ENCODE measurements at places on chromosomes 2 and 18.

GRCh38 chr18:49630246-49630699, 68.4 kb downstream of the LIPG start:
- no peak for DNase-seq

GRCh38 chr2:166643980-166644379, 149.9 kb upstream of the SCN7A start:
- no peak for DNase-seq

DNA sequence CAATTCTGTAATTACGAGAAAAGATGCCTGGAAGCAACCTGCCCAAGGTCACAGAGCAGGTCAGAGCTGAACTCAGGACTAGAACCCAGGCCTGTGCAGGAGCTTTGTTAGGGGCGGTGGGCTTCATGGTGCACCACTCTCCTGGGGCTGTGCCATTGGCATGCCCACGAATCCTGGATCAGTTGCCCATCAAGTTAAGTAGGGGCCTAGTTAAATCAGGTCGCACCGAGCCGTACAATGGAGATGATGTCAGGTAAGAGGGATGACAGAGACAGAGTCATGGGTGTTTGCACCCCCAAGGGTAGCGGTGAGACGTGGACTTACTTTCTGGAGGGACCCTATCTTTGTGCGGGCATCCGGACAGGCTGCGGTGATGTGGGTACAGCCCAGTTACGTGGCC, 172.6 kb upstream of the PXDN start:
- no peak for DNase-seq

DNA sequence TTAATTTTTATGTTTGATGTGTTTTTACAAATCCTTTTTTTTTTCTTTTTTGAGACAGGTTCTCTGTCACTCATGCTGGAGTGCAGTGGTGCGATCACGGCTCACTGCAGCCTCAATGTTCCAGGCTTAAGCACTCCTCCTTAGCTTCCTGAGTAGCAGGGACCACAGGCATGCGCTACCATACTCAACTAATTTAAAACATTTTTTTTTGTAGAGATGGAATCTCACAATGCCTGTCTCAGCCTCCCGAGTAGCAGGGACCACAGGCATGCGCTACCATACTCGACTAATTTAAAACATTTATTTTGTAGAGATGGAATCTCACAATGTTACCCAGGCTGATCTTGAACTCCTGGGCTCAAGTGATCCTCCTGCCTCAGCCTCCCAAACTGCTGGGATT, 3.2 kb downstream of the NOTO start:
- no peak for DNase-seq

- DNase-seq, result no peak
Observed at GRCh38 chr18:27746241-27746640, 430.7 kb downstream of the CDH2 start.

- no peak for DNase-seq
Observed at GRCh38 chr2:144927429-144927828, 407.5 kb upstream of the ZEB2 start.

GRCh38 chr2:231332388-231332787, 63.1 kb upstream of the B3GNT7 start:
- no peak for DNase-seq

DNA sequence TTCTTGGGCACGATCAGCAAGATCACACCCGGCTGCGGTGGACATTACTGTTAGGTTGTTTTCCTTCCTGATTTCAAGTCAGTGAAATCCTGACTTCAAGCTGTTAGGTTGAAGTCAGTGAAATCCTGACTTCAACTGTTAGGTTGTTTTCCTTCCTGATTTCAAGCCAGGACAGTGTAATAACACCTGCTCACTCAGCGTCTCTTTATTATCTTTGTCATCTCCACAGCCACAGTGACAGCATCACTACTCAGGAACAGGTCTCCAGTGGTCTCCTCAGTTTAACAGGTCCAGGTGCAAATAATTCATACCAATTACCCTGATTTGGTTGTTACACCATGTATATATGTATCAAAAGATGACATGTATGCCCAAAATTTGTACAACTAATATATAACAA, 208.1 kb upstream of the REG3G start:
- DNase-seq, result no peak

GRCh38 chr2:160941290-160941846, 218.9 kb upstream of the TANK start:
- DNase-seq, result no peak

GRCh38 chr2:71224457-71224856, 2.4 kb downstream of the PAIP2B start:
- DNase-seq, result no peak

GRCh38 chr2:134366359-134366758, 112.5 kb downstream of the MGAT5 start:
- DNase-seq, result no peak

DNA sequence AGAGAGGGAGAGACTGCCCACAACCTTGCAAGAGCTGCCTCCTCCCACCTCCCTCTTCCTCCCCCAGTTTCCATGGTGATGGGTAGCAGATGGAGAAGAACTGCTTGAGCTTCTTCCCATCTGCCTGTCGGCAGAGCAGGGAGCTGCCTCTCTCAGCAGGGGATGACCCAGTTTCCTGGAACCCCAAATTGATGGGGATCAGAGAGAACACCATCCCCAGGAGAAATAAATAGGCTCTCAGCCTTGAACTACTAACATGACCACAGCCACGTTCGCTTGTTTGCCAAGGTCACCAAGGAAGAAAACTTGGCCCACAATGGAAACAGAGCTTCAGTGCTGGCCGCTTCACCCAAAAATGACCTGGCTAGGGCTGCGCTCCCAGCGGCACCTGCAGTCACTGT, 82.2 kb downstream of the ADD2 start:
- no peak for DNase-seq

DNA sequence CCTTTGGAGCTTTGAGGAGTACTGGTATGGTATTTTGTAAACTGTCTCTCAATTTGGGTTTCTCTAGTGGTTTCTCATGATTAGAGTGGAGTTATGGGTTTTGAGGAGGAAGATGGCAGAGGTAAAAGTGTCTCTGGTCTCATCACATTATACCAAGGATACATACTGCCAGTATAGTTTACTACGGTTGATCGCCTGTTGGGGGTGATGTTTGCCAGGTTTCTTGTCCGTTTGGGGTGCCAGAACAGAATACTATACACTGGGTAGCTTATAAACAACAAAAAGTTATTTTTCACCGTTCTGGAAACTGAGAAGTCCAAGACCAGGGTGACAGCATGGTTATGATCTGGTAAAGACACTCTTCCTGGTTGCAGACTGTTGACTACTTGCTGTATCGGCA, 293.7 kb downstream of the NYAP2 start:
- no peak for DNase-seq

GRCh38 chr2:36634981-36635597, 37.1 kb upstream of the FEZ2 start:
- DNase-seq, result no peak

DNA sequence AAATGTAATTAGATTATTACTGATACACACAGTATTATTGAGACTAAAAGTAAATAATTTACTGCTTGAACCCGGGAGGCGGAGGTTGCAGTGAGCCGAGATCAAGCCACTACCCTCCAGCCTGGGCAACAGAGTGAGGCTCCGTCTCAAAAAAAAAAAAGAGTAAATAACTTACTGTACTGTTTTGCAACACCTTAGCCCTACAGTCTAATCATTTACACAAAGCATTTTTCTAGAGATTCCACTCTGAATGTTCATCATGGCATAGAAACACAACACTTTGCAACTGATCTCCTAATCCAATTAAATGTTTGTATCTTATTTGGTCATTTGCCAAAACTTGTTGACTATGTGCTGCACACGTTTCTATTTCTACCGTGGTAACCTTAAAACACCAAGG, 23.4 kb upstream of the RMP24 start:
- no peak for DNase-seq

DNA sequence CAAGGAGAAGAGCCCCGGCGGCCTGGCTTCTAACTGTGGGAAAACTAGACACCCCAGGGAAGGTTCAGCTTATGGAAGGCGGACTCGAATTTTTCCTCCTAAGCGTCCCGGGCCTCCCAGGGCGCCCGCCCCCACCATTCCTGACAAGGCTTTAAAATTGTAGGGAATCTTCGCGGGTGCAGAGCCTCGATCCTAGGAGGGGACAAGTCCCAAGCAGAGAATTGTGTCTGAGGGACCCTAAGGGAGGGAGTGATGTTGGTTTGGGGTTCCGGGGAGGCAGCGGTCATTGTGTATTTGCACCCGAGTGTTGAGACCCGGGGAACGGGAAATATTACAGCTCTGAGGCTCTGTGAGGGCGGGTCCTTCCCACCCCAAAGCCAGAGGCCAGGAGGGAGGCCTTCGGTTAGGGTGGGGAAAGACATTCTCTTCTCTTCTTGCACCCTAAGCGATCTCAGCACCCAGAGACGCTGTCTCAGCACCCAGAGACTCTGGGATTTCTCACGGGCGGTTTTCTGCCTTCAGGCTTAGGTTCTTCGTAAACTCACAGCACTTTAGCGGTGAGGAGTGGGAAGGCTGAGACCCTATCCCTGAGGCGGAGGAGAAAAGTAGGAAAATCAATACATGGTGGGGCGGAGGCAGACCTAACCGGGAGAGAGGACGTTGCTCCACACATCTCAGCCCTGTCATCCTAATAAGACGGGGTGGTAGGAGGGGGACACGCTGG, 7.6 kb downstream of the OSR1 start:
- no peak for DNase-seq

DNA sequence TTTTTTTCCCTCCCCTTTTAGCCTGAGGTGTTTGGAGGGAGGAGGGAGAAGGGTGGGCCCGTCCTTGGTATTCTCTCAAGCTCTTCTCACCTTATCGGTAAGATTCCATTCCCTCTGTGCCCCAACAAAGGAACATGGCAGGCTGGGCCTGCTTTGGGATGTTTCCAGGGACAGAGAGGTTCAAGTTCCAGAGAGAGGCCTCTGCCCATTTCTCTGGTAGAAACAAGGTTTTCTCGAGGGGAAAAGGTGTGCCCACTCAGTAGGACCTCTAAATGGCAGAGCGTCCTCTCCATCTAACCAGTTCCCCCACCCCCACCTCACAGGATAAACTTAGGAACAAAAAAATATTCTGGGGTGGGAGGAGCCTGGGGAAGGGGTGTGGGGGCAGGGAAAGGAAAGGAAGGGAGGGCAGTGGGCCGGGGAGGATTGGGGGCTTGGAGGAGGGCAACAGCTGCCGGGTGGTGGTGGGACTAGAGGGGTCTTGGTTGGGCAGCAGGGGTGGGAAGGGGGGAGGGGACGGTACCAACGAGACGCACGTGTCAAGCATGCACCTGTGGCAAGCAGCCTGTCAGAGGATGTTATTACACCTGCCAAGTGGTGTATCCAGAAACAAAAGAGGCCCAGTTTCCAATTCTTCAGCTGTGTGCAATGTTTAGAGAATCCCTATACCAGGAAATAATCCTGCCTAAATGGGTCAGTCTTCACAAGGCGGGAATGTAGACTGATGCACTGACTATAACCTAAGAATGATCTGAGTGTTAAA, 2.1 kb downstream of the PCBP1 start:
- no peak for DNase-seq

GRCh38 chr2:29326926-29327325, 211.7 kb downstream of the CLIP4 start:
- no peak for DNase-seq

GRCh38 chr2:15136639-15137038, 424.5 kb downstream of the NBAS start:
- DNase-seq, result no peak

DNA sequence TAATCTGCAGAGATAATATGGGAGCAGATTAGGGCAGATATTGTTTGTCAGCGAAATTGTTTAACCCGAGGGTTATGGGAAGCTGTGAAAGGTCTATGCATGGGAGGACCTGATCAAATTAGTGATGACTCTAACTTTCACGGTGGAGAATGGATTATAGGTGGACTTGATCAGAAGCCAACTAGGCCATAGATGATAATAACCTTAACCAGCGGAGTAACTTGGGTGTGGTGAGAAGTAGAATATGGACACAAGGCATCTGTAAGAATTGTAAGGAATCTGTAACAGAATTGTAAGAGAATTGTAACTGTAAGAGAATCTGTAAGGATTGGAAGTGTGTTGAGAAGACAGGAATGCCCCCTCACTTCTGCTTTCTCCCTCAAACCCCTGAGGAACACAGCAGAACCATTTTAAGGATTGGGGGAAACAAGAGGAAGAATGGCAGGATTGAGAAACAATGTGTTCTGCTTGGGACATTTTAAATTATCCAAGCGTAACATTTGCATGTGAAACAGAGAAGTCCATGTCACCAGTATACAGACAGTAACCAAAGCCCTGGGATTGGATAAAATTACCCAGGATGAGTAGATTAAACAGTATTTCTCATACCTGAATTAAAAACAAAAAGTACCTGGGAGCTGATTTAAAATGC, 14.9 kb upstream of the SLC39A10 start:
- no peak for DNase-seq

- no peak for DNase-seq
Observed at GRCh38 chr2:120499784-120500495, 154.0 kb downstream of the INHBB start.

DNA sequence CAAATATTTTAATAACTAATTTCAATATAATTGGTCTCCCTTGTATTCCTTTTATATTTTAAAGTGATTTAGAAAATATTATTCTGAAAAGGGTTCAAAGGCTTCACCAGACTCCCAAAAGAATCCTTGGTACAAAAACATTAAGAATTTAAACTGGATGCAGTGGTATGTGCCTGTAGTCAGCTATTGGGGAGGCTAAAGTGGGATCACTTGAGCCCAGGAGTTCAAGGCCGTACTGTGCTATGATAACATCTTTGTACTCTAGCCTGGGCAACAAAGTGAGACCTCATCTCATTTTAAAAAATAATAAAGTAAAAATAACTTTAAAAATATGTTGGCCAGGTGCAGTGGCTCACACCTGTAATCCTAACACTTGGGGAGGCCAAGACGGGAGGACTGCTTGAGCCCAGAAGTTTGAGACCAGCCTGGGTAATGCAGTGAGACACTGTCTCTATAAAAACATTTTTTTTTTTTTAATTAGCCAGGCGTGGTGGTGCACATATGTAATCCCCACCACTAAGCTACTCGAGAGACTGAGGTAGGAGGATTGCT, 14.7 kb downstream of the NCL start:
- no peak for DNase-seq

DNA sequence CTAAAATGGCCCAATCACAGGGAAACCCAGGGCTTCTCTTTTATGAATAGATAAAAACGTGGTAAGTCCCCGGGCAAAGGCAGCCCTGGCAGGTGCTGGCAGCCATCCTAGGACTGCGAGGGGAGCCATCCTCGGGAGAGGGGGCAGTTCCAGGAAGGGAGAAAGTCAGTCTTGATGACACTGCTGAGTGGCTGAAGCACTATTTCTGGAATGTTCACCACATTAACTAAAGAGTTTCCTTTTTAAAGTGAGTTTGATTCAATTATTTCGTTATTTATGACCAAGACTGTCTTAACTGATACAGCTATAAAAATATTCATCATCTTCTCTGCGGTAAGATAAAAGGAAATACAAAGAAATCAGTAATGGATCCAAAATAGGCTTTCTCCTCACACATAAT, 20.4 kb downstream of the TTR start:
- DNase-seq, result no peak

GRCh38 chr2:165601928-165602521, 132.5 kb downstream of the CSRNP3 start:
- no peak for DNase-seq
